ENCODE measurements at places on chromosomes 13 and 19.

- DNase-seq: no peak
These were observed 2.0 kb downstream of the GGN start for GRCh38 chr19:38385804-38386257.

GRCh38 chr19:2003874-2004273 is 11.6 kb downstream of the BTBD2 start:
- DNase-seq: no peak

- DNase-seq: no peak
These were observed 1183.3 kb downstream of the SLITRK1 start for GRCh38 chr13:82698941-82699340.

- DNase-seq: no peak
These were observed 1003.7 kb downstream of the SLITRK1 start for GRCh38 chr13:82878536-82878935.

DNA sequence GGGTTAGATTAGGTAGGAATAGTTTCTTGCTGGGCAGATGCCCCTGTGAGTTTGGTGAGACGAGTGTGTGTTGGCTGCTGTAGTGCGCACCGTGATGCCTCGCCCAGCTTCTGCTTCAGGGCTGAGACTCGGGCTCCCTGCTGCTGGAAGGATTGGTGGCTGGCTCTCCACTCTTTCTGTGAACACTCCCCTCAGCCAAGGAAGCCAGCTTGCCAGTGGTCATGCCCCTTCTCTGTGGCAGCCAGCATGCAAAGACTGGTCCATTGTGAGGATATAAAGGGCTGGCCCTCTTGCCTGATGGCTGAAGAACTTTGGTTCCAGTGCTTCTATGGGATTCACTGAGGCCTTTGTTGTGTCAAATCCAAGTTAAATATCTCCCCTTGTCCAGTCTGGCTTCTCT is 2.9 kb upstream of the HTR2A start:
- DNase-seq: no peak

GRCh38 chr13:21372530-21372929 is 86.6 kb downstream of the ZDHHC20 start:
- DNase-seq: no peak

GRCh38 chr19:41971363-41971762 is 12.2 kb upstream of the RABAC1 start:
- no peak for DNase-seq

GRCh38 chr19:45474606-45475521 is 7.1 kb downstream of the FOSB start:
- DNase-seq: no peak

GRCh38 chr19:2273356-2274184 is 8.4 kb downstream of the PEAK3 start:
- peak; percentile 23 for DNase-seq

DNA sequence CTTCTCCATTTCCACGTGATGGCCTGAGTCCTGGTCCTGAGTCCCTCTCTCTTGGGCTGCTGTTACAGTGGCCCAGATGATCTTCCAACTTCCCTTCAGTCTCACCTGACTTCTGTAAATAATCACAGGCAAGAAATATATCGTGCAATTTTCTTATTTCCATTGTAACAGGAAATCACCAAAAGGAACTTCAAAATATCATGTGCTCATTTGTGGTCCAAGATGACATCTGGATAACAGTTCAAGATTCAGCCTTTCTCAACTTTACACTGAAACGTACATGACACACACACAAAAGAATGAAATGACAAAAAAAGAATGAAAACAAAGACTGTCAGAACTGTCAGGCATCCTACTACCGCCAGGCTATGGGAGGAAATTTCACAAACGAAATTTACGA is 22.0 kb upstream of the RAP2A start:
- DNase-seq: no peak

GRCh38 chr13:90594681-90595080 is 752.8 kb upstream of the MIR17HG start:
- no peak for DNase-seq

GRCh38 chr13:111262281-111262680 is 58.2 kb upstream of the TEX29 start:
- no peak for DNase-seq

GRCh38 chr13:75636436-75637180 is 478 bp downstream of the LMO7 start:
- no peak for DNase-seq

GRCh38 chr13:48890391-48890790 is 85.3 kb upstream of the FNDC3A start:
- DNase-seq: no peak

- no peak for DNase-seq
These were observed 23.7 kb downstream of the KLF5 start for GRCh38 chr13:73082471-73082870.

GRCh38 chr13:31968473-31968872 is 63.1 kb upstream of the FRY start:
- DNase-seq: no peak

- DNase-seq: no peak
These were observed 6.7 kb downstream of the ZNF708 start for GRCh38 chr19:21322528-21322927.

Measured in bone marrow (tissue), 2 donors.